NCI-H510A (cell line): ENCODE measurements at places on chromosomes 11 and 22.

DNA sequence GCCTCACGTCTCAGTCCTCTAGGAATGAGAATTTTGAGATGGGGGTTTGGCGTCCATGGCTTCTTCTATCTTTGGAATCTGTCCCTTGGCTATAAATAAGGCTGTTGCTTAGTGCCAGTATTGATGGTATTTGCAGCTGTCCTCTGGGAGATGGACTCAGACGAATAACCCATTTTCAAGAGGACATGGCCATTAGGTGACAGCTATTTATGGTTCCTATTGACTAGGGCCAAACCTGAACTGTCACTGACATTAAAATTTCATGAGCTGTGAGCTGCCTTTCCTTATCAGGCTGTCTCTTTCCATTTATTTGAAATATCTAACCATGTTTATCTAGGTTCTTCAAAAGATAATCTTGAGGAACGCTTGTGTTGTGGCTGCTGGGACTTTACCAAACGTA is 92.7 kb downstream of the NAV2 start:
- DNase-seq = no peak

DNA sequence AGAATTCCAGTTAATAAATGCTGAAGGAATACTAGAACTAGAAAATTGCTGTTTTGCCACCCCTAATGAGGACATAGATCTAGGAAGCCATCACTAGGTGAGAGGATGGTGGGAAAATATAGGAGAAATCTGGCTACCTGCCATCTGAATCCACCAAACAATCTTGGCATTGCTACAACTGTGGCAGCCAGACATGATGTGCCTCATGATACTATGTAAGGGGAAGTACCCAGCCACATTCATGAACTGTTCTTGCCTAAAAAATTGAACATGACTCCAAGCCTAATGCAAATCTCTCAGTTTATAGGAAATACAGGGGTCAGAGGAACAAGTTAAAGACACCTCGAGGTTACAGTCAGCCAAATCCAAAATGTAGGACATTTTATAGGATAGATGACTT is 72.8 kb downstream of the SFI1 start:
- no peak for DNase-seq

GRCh38 chr11:78110351-78110750 is 29.1 kb downstream of the ALG8 start:
- no peak for DNase-seq

- DNase-seq = no peak
These were observed 20.1 kb downstream of the TMEM218 start for GRCh38 chr11:125091247-125091876.

- no peak for DNase-seq
These were observed 14.3 kb upstream of the TCF20 start for GRCh38 chr22:42284643-42285181.

DNA sequence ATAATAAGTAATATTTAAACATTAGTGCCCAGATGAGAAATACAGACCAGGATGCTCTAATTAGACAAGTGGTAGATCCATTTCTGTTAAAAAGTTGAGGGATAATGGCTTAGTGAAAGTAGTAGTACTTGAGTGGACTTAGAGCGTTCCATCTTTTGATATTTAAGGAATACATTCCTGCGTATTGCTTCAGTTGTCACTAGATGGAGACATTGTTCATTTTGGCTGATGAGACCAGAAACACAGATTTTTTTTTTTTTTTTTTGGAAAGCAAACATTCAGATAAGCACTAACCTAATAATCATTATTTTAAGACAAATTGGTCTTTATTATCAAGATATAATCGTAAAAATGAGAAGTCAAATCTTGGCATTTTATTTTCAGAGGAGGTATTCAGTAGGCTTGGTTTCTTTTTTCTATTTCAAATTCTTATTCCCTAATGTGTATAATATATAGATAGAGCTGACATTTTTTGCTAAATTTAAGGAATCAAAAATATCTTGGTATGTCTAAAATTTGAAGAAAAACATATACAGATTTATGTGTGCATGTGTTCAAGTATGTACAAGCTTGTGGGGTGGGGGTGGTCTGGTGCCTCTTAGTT is 92.9 kb downstream of the DYNC2H1 start:
- no peak for DNase-seq

- DNase-seq = no peak
These were observed 620.7 kb upstream of the ARHGAP42 start for GRCh38 chr11:100066399-100066798.

DNA sequence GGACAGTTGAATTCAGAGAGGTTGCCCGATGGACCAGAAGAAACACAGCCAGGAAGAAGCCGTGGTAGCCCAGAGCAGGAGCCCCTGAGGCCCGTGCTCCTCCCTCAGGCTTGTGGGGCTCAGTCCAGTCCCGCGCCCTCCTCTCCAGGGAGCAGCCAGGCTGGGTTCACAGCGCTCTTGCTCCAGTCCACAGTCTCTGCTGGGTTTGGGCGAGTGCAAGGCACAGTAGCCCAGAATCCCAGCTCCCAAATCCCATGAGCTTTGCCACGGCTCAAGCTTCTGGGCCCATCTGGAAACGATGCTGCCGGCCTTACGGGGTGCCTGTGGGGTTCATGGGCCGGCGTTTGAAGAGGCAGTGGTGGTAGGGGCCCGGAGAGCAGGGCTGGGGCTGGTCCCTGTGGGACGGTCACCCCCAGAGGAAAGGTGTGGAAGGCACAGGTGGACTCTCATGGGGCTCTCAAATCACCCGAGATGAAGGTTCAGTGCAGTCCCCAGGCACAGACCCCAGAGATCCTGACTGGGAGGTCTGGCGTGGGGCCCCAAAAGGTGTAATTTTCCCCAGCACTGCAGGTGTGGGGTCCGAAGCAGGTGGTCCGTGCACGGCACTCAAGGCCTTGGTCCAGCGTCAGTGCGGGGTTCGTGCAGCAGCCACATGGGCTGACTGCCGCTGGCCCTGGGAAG is 30.6 kb upstream of the ATXN10 start:
- no peak for DNase-seq
